ENCODE measurements at places on chromosomes 1 and 21. TPM values are rescaled to one million over a fixed set of nuclear protein-coding genes. Genes with fewer than 3 reads are reported as not detected.

The OR2T29 gene
- total RNA-seq: not detected

The FALEC gene
- total RNA-seq: not detected

The ELAVL4 gene
- not detected for total RNA-seq

The SLC45A1 gene
- 0.63 TPM for total RNA-seq

The PLK3 gene
- 15.9 TPM for total RNA-seq

The KISS1 gene
- total RNA-seq: 0.59 TPM

The PPIAL4G gene
- not detected for total RNA-seq

The MYBPH gene
- total RNA-seq: not detected

The AMY2A gene
- total RNA-seq: not detected

The SHISAL2A gene
- total RNA-seq: 0.44 TPM

The LRRC39 gene
- 0.37 TPM for total RNA-seq

The OVAAL gene
- total RNA-seq: not detected

The TAS1R1 gene
- not detected for total RNA-seq

The FCMR gene
- total RNA-seq: not detected

The IFI44L gene
- not detected for total RNA-seq

The LCE1B gene
- not detected for total RNA-seq

The BACE2 gene
- 8.3 TPM for total RNA-seq

The DMRTA2 gene
- total RNA-seq: 0.11 TPM

The BRINP2 gene
- not detected for total RNA-seq

The FCER1A gene
- total RNA-seq: not detected

The PTPN22 gene
- total RNA-seq: not detected

The CRYAA gene
- not detected for total RNA-seq

The OR2L2 gene
- total RNA-seq: 0.11 TPM

The CELA3A gene
- total RNA-seq: not detected
